ENCODE measurements at places on chromosomes 1 and 21.
A peak's percentile ranks its signal among the peaks of the same experiment; 100 is the strongest.

DNA sequence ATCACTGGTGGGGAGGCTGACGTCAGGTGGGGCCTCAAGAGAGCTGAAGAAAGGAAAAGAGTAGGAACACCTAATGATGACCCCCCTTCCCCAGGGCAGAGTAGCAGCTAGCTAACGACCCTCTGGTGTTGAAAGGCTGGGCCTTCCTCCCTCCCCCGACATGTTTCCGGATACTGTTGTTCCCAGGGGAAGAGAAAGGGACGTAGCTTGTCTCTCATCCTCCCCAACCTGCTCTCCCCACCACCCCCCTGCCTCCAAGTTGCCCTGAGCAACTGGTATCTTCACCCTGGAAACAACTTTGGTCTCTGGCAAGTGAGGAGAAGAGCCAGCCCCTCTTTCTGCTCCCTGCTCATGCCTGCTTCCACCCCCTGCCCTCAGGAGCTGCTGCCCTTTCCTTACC, 2.4 kb downstream of the SEMA6C start:
- DNase-seq: no peak

GRCh38 chr1:76136894-76137293, 62.3 kb downstream of the ST6GALNAC3 start:
- DNase-seq: no peak

DNA sequence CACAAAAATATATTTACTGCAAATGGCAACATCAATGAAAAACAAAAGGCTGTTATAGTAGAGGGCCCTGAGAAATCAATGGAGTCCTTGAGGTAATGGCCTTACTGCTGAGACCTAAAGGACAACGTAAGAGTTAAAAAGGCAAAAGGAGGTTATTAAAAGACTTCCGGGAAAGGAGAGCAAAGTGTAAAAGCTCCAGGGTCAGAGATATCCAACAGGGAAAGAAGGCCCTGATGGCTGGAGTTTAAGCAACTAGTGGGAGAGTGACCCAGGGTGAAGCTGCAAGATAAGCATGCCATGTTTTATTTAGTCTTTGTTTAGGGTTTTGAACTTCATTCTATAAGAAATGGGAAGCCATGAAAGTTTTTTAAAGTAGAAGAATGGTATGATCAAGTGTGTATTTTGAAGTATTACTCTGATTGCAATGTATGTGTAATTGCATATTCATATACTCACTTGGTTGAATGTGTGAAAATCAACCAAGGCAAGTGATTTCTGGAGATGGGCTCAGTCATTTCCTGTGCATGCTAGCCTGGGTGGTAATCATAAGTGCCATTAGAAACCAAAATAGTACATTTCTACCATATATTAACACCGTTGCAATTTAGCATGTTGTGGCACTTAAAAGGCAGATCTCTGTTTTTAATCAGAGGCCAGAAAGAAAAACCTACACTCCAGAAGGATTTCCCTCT, 5.3 kb upstream of the DPYD start:
- no peak for DNase-seq

DNA sequence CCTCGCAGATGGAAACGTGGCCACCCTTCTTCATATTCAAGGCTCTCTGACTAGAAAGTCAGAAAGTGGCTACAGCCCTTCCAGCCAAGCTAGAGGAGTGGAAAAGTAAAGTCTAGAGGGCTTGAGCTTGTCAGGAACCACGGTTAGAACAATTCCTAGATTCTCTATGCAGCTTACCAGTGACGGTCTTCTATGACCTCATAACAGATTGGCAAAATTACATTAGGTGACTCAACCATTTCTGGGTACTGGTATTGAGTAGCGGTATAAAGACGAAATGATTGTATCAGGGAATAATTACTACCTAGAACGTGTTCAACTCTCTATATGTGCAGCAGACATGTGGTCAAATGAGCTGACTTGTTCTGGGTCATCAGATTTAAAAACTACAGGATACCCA, 155.0 kb upstream of the RUNX1 start:
- no peak for DNase-seq

- no peak for DNase-seq
Measured at GRCh38 chr1:220385158-220385557, 112.9 kb upstream of the RAB3GAP2 start.

GRCh38 chr1:37294529-37294928, 179.9 kb upstream of the ZC3H12A start:
- DNase-seq: no peak

DNA sequence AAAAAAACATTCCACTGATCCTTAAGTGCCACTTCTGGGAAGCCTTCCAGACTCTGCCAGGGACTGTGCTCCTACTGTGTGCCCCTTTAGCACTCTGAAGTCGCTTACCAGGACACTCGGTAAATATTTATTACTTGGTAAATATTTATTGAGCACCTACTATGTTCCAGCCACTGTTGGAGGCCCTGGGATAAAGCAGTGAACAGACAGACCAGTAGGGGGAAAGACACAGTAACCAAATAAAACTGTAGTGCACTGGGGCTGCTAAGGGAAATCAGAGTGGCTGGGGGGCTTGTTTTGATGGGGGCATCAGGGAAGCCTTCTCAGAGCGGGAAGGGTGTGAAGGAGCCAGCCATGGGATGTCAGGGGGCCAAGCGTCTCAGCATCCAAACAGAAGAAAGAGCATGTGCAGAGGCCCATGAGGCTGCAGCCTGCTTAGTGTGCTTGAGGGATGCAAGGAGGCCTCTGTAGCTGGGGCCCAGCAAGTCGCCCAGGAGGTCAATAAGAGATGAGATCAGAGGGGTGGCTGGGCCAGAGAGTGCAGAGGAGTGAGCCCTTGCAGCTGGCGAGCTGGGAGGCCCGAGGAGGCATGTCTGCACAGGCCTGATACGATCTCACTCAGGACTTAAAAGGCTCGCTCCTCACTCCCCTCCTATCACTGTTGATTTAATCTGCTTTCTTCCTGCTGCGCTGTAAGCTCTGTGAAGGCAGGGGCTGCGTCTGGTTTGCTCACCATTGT, 28.6 kb downstream of the KAZN start:
- DNase-seq: no peak

- no peak for DNase-seq
Measured at GRCh38 chr1:7587773-7588456, 183.2 kb upstream of the VAMP3 start.

DNA sequence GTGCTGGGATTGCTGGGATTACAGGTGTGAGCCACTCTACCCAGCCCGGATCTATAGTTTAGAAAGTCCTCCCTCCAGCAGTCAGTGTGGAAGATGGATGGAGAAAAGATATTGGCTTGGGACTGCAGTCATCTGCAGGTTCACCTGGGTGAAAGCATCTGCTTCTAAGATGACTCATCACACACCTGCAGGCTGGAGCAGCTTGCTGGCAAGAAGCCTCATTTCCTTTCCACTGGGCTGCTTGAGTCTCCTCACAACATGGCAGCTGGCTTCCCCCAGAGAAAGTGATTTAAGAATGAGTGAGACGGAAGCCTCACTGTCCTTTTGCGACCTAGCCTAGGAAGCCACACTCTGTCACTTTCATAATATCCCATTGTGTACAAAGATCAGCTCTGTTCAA, 50.0 kb downstream of the FOXO6 start:
- DNase-seq: no peak

GRCh38 chr21:28522014-28522799, 470.5 kb downstream of the LTN1 start:
- DNase-seq: peak; percentile 69

GRCh38 chr1:190084552-190084951, 393.1 kb downstream of the BRINP3 start:
- DNase-seq: no peak

DNA sequence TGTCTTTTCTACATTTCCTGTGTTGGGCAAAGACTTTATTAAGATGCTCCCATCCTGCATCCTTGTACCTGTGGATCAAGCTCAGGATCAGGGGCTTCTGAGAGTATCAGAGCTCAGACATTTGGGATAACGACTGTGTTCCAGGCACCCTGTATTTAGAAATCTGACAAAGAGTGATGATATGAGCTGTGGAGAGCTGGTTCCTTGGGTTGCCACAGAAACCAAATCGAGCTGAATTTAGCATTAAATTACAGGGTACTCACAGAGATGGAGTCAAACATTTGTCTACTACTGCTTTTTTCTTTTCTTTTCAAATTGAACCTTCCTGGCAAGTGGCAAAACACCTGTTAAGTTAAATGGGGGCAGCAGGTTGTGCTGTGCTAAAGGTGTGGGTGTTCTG, 110.6 kb downstream of the XCL2 start:
- DNase-seq: no peak

GRCh38 chr1:203467550-203467921, 8.1 kb upstream of the PRELP start:
- no peak for DNase-seq

DNA sequence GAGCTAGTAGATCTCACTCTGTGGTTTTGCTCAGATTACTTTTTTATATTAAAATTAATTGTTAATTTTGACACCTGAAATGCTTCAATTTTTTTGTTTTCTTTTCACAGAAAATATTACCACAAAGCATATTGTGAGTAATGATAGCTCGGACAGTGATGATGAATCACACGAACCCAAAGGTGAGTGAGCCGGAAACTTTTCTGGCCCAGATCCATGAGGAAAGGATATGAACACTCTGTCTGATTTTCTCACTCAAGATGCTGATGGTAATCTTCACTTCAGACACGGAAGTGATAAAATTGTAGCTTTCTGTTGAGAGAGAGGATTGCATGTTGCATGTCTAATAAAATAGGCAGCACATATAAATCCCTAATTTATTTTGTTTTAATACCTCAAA, 121.8 kb downstream of the PLA2G4A start:
- no peak for DNase-seq

DNA sequence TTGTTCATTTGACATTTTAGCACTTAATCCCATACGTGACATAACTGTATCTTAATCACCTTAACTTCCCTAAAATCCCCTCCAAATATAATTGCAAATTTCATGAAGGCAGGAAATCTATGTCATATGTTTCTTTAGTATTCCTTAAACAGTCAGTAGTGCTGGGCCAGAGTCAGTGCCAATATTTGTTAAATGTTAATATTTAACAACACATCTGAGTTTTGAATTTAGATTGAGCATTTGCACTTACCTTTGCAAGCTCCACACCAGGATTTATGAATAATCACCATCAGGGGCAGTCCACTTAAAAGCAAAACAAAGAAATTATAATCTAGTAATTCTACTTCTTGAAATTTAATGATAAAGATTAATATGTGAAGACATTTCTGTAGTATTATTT, 5.3 kb downstream of the KTI12 start:
- no peak for DNase-seq

GRCh38 chr1:220817907-220818306, 31.2 kb downstream of the MTARC1 start:
- DNase-seq: no peak

- no peak for DNase-seq
Measured at GRCh38 chr21:16358784-16359183, 629.0 kb downstream of the USP25 start.

GRCh38 chr1:210797422-210797821, 336.5 kb downstream of the KCNH1 start:
- DNase-seq: no peak

- no peak for DNase-seq
Measured at GRCh38 chr1:77473690-77474089, 191.9 kb downstream of the AK5 start.

GRCh38 chr1:148263906-148264255, 111.8 kb upstream of the NBPF11 start:
- no peak for DNase-seq

GRCh38 chr1:228005511-228006033, 1.2 kb upstream of the WNT3A start:
- DNase-seq: peak; percentile 30

GRCh38 chr1:39266269-39266668, 61.8 kb downstream of the MACF1 start:
- DNase-seq: peak; percentile 26

GRCh38 chr21:38211321-38211720, 45.5 kb upstream of the KCNJ15 start:
- no peak for DNase-seq

GRCh38 chr1:204258213-204259115, 44.7 kb upstream of the GOLT1A start:
- peak; percentile 63 for DNase-seq

- DNase-seq: no peak
Measured at GRCh38 chr1:56034847-56035481, 544.4 kb downstream of the PLPP3 start.

GRCh38 chr1:96967311-96967710, 245.7 kb downstream of the PTBP2 start:
- DNase-seq: no peak

GRCh38 chr1:66576645-66577044, 42.7 kb downstream of the SGIP1 start:
- DNase-seq: no peak

DNA sequence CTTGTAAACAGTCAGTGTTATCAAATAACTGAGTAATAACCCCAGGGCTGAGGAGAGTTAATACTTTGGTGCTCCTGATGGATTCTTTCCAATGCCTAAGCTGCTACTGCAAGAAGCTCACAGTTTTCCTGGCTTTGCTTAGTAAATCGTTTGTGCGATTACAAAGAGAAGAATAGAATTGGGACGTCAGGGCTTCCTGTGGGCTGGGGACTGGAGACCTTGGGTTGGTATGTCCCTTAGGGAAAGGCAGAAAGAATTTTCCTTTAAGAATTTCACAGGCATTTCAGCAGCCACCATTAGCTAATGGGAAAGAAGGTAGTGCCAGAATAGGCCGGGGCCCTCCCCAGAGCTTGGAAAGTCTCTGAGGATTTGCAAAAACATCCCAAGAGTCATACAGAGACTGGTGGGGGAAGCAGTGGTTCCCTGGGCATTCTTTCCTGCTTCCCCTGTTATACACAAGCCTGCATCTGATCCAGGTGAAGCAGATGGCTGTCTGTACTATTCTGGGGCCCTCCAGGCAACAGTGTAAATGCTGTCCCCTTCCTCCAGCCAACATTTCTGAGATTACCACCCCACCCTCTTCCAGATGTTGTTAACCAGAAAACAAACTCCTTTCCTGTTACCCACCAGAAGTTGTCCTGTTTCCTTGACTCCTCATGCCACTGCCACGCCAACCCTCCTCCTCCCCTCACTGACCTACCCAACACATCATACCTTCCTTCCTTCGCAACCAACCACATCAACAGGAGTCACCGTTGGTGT, 40.2 kb downstream of the PLXNA2 start:
- DNase-seq: no peak

- peak; percentile 68 for DNase-seq
Measured at GRCh38 chr1:87330057-87330884, 1.6 kb downstream of the LMO4 start.

DNA sequence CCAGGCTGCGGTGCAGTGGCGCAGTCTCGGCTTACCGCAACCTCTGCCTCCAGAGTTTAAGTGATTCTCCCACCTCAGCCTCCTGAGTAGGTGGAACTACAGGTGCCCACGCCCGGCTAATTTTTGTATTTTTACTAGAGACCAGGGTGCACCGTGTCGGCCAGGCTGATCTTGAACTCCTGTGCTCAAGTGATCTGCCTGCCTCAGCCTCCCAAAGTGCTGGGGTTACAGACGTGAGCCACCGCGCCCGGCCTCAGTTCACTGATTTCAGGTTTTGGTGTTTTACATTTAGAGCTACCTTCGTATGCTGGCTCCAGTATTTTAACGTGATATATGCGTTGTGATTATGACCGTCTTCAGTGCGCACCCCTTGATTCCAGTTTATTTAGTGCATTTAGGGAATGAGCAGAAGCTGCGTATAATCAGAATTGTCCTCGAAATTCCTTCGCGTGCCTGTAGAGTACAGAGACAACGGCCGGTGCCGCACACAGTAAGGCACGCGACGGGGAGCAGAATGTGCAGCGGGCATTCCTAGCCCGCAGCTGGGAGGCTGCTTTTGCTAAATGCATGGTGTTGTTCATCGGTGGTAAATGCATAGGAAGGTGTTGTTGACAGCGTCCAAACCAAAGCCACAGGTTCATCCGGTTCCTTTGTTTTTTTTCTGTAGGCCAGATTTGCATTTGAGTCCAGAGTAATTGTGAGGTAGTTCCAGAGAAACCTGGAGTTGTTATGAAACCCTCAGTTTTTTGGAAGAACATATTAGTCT, 48.9 kb upstream of the DIP2A start:
- DNase-seq: no peak

- no peak for DNase-seq
Measured at GRCh38 chr1:44472620-44473525, 67.8 kb downstream of the RNF220 start.
